ENCODE measurements at places on chromosomes 2 and 18. TPM values are rescaled to one million over a fixed set of nuclear protein-coding genes. Genes with fewer than 3 reads are reported as not detected.

DNA sequence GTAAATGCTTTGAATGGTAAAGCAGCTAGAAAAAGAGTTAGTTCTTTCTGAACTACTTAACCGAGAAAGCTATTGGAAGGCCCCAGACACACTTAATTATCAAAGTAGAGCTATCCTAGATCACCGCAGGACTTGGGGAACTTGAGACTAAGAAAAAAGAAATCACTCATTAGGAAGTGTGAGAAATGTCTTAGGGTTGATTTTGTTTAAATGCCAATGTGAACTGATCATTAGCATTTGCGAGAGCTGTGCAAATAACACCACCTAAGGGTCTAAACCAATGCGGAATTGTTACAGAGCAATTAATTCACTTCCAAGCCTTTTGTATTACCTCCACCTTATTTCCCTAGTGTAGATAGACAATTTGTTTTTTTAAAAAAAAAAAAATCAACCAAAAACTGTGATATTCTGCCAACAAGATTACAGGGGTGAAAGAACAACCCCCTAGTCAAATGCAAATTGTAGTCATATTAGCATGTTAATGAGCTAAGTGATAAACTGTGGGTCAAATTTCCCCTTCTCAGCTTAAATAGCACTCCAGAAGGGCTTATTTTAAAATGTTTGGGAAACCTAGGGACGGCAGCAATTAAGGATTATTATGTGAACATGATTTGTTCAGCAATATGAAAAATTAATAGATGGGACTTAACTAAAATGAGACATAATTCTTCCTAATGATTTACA is 246.2 kb upstream of the STON1 start:
- no peak for DNase-seq

- DNase-seq = no peak
Observed at GRCh38 chr2:177256026-177256425, 8.5 kb downstream of the NFE2L2 start.

GRCh38 chr18:44743631-44744030 is 62.9 kb downstream of the SETBP1 start:
- no peak for DNase-seq

GRCh38 chr2:124121760-124122275 is 96.7 kb downstream of the CNTNAP5 start:
- no peak for DNase-seq

DNA sequence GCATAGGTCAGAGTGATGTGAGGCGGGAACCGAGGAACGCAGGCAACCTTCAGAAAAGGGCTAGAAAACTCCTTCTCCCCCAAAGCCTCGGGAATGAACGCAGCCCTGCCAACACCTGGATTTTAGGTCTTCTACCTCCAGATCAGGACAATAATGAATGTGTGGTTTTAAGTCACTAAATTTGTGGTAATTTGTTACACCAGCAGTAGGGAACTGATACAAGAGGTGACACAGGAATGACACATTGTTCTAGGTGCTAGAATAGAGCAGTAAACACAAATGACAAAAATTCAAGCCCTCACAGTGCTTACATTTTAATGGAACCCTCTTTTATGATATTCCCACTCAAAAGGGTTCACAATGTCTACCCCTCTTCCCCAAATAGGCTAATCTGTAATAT is 39.2 kb upstream of the EML4 start:
- DNase-seq = no peak

- no peak for DNase-seq
Observed at GRCh38 chr2:130370490-130370889, 14.6 kb downstream of the PTPN18 start.

DNA sequence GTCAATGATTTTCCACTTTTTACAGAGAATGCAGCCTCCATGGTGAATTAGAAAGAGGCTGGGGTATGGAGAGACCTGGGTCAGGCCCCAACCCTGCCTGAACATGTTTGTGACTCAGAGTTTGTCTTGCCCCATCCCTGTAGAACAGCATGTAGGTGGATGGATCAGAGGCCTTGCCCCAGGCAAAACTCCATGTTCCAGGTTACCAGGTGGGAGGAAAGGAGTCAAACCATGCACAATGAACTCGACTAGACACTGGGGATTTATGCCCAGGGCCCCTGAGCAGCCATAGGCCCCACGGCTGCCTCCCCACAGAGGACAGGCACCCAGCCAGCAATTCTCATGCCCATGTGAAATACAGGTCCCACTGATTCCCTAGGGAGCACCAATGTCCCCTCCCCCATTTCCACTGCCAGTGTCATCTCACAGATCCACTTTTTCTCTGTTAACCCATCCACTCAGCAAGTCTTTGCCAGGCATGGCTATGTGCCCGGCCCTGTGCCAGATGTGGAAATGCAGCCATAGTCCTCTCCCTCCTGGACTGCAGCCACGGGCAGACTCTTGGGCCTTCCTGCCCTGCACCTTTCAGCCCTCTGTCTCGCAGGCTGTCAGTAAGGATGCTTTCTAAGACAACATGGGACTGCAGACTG is 737.8 kb upstream of the HS6ST1 start:
- no peak for DNase-seq

GRCh38 chr2:186910996-186911395 is 62.0 kb upstream of the ZSWIM2 start:
- no peak for DNase-seq

SETBP1 gene
- 47.7 TPM for total RNA-seq

DNAJC27 gene
- total RNA-seq = 10.6 TPM

RIT2 gene
- total RNA-seq = not detected

CCDC74B gene
- total RNA-seq = 7.1 TPM

IGFBP2 gene
- total RNA-seq = 376 TPM

SAG gene
- not detected for total RNA-seq

APOB gene
- 0.23 TPM for total RNA-seq

CD8A gene
- 0.38 TPM for total RNA-seq
